NCI-H774 (cell line): ENCODE measurements at places on chromosomes 7 and 10.

- DNase-seq: no peak
Measured at GRCh38 chr7:55030314-55030713, 11.5 kb downstream of the EGFR start.

- no peak for DNase-seq
Measured at GRCh38 chr7:23216021-23216420, 30.6 kb upstream of the GPNMB start.

DNA sequence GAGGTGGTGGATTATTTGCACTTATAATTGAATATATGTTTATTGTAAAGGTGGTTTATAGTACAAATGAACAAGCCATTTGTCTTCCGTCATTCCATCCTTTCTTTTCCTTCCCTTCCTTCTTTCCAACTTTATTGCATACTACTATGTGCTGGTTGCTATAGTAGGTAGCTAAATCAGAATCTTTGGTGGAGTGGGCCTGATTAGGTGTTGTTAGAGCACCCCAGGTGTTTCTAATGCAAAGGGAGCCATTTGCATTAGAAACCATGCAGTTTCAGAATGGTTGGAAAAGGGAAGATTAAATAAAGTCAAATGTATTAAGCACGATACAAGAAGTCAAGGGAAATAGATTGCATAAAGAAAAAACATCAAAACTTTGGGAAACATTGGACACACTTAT, 88.8 kb upstream of the TRIL start:
- DNase-seq: no peak

- DNase-seq: no peak
Measured at GRCh38 chr10:124967255-124967654, 25.3 kb downstream of the ZRANB1 start.

DNA sequence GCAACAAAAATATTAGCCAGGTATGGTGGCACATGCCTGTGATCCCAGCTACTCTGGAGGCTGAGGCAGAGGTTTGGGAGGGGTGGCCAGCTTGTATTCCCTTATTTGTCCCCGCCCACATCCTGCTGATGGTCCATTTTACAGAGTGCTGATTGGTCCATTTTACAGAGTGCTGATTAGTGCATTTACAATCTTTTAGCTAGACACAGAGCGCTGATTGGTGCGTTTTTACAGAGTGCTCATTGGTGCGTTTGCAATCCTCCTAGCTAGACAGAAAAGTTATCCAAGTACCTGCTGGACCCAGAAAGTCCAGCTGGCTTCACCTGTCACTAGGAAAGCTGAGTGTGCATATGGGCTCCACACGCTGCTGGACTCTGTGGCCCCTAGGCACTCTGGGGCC, 40.0 kb upstream of the RASGEF1A start:
- no peak for DNase-seq

DNA sequence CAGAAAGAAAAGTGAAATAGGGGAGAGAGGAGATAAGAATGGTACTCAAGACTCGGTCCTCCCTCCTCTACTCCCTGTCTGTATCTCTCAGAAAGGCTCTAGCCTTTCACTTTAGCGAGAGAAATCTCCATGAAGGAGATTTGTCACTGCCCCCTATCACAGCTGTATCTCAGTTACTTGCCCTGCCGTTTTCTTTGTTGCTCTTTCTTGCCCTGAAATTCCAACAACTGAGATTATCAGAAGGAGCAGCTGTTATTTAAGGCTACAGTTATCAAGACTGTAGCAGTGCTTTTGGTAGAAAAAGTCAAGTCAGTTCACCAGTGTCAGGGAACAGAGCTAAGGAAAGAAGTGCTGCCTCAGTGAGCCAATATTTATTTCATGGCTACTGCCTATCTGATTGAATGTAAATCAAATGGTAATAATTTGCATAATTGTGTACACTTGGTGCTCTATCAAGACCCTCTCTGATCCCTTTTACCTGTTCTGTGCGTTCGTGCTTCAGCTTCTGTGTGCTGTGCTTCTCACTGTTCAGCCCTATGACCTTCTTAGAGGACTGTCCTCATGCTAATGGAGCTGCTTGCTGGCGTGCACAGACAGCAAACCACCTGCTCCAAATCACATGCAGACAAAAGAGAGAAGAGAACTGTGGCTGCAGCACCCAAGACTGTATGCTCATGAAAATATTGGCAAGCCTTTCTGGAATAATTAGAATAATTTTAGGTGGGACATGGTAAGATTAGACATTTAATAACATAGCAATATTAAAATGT, 180.2 kb upstream of the FAM3C start:
- DNase-seq: peak; percentile 4

- peak; percentile 63 for DNase-seq
Measured at GRCh38 chr7:92633211-92633906, 43.2 kb upstream of the FAM133B start.

- no peak for DNase-seq
Measured at GRCh38 chr7:131183072-131183471, 144.6 kb upstream of the MKLN1 start.

DNA sequence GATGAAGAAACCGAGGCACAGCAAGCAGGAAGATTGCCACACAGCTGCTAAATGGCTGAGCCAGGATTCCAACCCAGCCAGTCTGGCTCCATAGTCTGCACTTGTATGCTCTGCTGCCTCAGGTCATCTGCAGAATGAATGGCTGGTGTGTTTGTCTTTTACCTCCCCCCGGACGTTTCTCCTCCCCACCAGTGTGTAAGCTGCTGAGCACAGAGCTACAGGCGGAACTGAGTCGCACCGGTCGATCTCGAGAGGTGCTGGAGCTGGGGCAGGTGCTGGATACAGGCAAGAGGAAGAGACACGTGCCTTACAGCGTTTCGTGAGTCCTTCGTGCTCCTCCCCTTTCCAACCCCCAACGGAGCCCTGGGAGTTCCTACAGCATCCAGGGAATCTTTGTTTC, 2.6 kb downstream of the CNPY4 start:
- peak; percentile 91 for DNase-seq

DNA sequence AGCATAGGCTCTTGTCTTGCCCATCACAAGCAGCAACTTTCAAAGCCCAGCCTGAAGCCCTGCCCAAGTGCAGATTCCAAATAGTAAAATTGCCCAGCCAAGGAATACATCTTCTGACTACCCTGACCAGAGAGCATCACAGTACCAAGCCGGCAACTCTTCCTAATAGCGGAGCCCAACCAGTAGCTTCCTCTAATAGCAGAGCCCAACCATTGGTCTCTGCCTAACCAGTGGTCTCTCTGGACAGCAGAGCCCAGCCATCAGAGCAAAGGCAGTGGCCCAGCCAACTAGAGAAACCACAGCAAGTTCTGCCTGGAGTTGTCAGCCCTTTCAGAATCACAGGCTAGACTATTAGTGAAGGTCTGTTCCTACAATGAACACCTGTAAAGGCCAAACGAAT, 285.6 kb downstream of the HGF start:
- no peak for DNase-seq

- no peak for DNase-seq
Measured at GRCh38 chr10:65135508-65135907, 1614.3 kb downstream of the REEP3 start.

GRCh38 chr10:6022660-6023059, 39.5 kb downstream of the IL2RA start:
- no peak for DNase-seq

- no peak for DNase-seq
Measured at GRCh38 chr10:60253484-60253883, 136.2 kb downstream of the ANK3 start.

- DNase-seq: no peak
Measured at GRCh38 chr10:63644418-63645142, 123.4 kb downstream of the REEP3 start.

DNA sequence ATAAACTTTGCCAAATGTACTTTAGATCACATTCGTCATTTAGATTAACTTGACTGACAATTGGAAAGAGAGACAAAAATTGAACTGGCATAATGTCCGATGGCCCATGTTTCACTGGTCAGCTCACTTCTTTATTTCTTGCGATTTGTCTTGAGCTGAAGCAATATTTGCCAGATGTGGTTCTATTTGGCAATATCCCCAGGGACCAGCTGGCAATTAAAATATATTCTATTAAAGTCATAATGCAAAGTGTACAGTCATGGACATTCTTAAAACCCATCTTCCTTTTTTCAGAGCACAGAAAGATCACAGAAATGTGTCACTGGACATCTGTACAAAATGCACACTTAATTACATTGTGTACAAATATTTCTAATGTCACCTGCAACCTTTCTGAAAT, 26.3 kb downstream of the NEBL start:
- DNase-seq: no peak

DNA sequence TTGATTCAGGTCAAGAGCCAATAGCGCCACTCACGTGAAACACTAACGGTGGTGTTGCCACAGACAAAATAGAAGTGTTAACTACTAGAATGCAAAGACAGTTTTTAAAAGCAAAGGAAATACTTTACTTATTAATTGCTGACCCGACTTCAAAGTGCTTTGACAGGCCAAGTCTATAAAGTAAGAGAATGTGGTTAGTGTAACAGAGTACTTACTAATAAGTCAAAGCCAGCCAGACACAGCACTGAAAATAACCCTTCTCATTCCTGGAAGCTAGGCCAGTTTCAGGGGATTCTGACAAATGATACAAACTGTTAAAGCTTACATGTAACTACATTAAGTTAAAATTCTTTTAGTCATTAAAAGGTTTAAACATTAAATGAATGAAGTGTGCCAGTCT, 50.3 kb downstream of the ENO4 start:
- no peak for DNase-seq

DNA sequence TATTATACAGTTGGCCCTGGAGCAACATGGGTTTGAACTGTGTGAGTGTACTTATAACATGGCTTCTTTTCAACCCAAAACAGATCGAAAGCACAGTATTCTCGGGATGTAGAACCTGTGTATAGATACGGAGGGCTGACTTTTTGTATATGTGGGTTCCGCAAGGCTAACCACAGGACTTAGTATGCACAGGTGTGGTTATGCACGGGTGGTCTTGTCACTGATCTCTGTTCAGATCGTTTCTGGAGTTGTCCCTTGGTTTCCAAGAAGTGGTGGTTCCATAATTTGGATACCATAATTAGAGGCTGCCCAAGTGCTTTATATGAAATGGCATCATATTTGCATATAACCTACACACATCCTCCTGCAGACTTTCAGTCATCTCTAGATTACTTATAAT, 10.9 kb upstream of the BHLHA15 start:
- no peak for DNase-seq

- DNase-seq: no peak
Measured at GRCh38 chr7:35362341-35362740, 108.4 kb upstream of the TBX20 start.

GRCh38 chr10:103491729-103492364, 1.7 kb upstream of the NEURL1 start:
- DNase-seq: no peak

GRCh38 chr7:55587687-55588378, 15.5 kb upstream of the VOPP1 start:
- DNase-seq: no peak

DNA sequence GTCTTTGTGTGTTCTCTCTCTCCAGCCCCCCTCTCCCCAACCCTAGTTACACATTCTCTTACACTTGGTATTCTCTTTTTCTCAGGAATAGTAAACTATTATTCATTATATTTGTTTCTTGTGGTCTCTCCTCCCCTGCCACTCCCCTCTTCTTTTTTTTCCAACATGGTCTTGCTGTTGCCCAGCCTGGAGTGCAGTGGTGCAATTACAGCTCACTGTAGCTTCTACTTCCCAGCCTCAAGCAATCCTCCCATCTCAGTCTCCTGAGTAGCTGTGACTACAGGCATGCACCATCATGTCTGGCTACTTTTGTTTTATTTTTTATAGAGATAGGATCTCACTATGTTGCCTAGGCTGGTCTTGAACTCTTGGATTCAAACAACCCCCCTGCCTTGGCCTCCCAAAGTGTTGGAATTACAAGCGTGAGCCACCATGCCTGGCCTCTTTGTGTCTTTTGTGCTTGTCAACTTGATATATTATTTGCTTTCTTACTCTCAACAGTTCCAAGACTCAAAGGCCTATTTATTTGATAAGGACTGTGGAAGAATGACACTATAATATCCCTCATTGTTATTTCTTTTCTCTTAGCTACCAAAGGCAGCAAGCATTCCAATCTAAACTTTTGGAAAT, 66.9 kb downstream of the MLLT10 start:
- no peak for DNase-seq

DNA sequence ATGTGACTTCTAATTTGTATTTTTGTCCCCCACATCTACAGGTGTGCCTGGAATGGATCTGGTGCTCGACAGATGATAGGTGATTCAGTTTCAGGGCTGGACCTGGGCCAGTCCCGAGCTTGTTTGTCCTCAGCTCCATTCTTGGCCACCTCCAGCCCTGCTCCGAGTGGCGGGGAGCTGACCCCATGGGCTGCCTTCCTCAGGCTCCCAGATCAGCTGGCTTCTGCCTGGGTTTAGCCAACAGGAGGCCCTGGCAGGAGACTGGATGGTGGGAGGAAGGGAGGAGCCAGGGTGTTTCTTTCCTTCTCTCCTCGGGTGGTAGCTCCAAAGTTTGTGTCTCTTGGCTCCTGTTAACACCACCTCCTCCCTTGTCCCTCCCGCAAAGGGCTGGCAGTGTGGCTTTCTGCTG, 75.2 kb downstream of the CDH23 start:
- DNase-seq: no peak

- no peak for DNase-seq
Measured at GRCh38 chr7:106290319-106290718, 5.5 kb upstream of the NAMPT start.

DNA sequence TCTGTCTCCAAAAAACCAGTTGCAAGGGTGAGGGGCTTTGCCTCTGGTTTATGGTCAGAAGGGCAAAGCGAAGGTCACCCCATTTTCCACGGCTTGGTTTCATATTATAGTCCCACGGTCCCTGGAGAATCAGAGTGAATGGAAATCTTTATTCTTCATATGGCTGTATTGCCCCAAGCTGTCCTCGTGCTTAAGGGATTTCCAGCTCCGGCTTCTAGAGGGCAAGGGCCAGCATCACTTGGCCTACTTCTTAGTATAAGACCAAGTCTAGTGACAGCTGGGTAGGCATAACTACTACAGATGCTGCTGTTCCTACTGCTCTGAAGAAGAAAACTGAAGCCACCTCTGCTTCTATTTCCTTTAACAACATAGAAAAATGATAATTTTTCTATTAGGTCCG, 63.2 kb downstream of the PARP12 start:
- no peak for DNase-seq

DNA sequence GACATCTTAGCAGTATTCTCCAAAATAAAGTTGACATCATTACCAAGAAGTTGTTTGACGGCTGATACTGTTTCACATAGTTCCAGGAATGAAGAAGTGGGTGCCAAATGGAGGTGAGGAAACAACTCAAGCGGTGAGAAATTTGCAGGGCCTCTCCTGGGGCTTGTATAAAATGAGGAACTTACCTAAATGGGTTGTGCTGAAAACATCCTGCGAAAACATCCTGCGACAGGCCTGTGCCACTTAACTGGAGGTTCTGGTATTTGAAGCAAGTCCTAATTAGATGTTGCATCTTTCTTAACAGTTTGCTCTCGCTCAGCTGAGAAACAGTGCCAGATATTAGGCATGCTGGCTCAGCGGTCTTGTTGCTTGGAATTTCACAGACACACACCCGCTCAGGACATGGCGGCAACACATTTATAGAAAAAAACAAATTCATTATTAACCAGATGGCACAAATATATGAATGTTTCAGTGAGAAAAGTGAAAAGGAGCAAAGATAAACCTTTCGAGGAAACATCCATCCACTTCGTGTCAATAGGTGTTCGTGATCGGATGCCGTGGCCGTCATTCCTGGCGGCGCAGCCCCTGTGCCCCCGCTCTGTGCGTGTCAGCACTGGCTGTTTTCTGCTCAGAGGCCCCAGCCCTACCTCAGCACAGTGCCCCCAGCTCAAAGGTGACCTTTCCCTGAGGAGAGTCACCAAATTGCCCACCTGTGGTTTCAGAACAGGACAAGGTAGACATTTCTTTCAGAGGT, 48.1 kb downstream of the CDC123 start:
- no peak for DNase-seq
